ENCODE measurements at places on chromosomes 11 and 22. TPM values are rescaled to one million over a fixed set of nuclear protein-coding genes. Genes with fewer than 3 reads are reported as not detected.

The ADORA2A gene
- 19.8 TPM for total RNA-seq

The MAPK11 gene
- 13.4 TPM for total RNA-seq

The MFRP gene
- not detected for total RNA-seq

The OR51T1 gene
- not detected for total RNA-seq

The KLHL22 gene
- total RNA-seq = 31.1 TPM

The GLYATL1 gene
- not detected for total RNA-seq

The MS4A1 gene
- not detected for total RNA-seq

The TEX54 gene
- not detected for total RNA-seq

The WNT11 gene
- 0.20 TPM for total RNA-seq

The CALCA gene
- total RNA-seq = not detected

The CSF2RB gene
- total RNA-seq = 3.0 TPM

The MUC2 gene
- total RNA-seq = not detected

The KCTD14 gene
- total RNA-seq = 0.15 TPM

The CKAP5 gene
- 160 TPM for total RNA-seq

The NDUFS3 gene
- total RNA-seq = 95.6 TPM

The SULT4A1 gene
- not detected for total RNA-seq

The DYNC2H1 gene
- 3.0 TPM for total RNA-seq

The PGM2L1 gene
- 8.7 TPM for total RNA-seq

The WBP2NL gene
- 2.3 TPM for total RNA-seq

The PTPN5 gene
- not detected for total RNA-seq

The BMAL1 gene
- total RNA-seq = 36.0 TPM

The RIMBP3C gene
- 0.33 TPM for total RNA-seq

The ALX4 gene
- total RNA-seq = not detected

The OR6T1 gene
- total RNA-seq = not detected

The TRIM49D2 gene
- total RNA-seq = not detected

The P2RX6 gene
- 0.23 TPM for total RNA-seq

The POU2AF2 gene
- not detected for total RNA-seq

The TPBGL gene
- total RNA-seq = 0.38 TPM

The PIM3 gene
- 60.1 TPM for total RNA-seq

The SPINDOC gene
- 37.2 TPM for total RNA-seq

The DNAJB7 gene
- total RNA-seq = not detected

The SLC3A2 gene
- total RNA-seq = 262 TPM

The APOL5 gene
- not detected for total RNA-seq

The TRIM64C gene
- not detected for total RNA-seq

The ISX gene
- not detected for total RNA-seq

The PAK1 gene
- total RNA-seq = 47.1 TPM

Measured in activated CD4-positive, alpha-beta memory T cell treated with anti-CD3 and anti-CD28 coated beads, Interleukin-2, amount 10 ng/mL, durations not matched to agents 7 days and 5 days (primary cell).